ENCODE measurements at places on chromosomes 6 and 20.

DNA sequence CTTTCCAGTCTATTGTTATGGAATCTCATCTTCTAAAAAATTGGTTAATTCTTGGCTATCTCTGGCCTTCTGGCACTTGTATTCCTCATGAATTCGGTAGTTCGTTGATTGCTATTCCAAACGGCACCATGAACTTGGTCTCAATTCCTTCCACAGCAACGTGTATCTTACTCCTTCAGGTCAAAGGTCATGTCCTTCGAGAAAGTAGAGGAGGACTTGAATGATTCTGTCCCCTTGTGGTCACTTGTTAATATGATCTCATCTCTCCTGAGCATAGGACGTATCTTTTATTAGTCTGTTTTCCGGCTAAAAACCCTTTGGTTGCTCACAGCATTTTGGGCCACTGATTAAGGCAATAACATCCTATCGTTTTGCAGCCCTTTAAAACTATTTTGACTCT lies 9.4 kb downstream of the TLDC2 start:
- no peak for DNase-seq

- DNase-seq, result no peak
These were observed 143.9 kb downstream of the ANKRD60 start for GRCh38 chr20:58084566-58084965.

GRCh38 chr6:4023240-4023639 lies 55.7 kb downstream of the FAM217A start:
- DNase-seq, result no peak

DNA sequence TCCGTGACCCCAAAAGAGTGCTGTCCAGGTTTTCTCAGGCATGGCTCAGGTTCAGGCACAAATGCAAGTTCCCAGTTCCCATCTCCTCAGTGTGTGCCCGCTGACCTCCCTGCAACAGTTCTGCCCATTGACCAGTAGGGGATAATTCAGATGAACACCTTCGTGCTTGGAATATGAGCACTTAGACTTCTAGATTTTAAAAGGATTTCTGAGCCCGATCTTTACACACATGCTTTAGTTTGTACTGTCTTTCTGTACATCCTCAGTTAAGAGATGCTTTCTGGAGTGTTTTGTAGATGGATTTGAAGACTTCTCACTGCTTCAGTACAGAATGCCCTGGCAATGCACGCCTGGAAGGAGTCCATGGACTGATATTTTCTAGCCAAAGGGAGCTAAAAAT lies 239.6 kb upstream of the PLCB4 start:
- no peak for DNase-seq

- no peak for DNase-seq
These were observed 133.6 kb downstream of the SH3BGRL2 start for GRCh38 chr6:79764747-79765146.

GRCh38 chr6:156391061-156391672 lies 386.0 kb upstream of the ARID1B start:
- DNase-seq, result no peak

DNA sequence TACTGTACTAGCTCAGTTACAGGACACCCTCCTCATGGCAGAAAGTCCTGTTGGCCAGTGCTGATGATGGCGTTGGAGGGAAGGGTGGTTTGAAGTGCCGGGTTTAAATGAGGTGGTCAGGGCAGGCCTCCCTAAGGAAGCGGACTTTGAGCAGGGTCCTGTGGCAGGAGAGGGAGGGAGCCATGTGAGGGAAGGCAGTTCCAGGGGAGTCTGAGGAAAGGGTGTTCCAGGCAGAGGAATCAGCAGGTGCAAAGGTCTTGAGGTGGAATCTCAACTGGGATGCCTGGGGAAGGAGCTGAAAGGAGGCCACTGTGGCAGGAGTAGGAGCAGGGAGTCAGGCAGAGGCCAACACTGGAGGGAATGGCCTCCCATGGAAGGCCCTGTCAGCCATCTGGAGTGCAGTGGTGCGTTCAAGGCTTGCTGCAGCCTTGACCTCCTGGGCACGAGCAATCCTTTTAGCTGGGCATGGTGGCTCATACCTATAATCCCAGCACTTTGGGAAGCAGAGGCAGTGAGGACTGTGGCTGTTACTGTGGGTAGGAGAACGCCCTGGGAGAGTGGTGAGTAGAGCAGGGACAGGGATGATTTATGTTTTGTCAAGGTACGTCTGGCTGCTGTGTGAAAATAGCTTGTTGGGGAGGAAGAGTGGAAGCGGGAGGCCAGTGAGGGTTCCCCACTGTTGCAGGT lies 26.2 kb downstream of the VSTM2L start:
- no peak for DNase-seq

DNA sequence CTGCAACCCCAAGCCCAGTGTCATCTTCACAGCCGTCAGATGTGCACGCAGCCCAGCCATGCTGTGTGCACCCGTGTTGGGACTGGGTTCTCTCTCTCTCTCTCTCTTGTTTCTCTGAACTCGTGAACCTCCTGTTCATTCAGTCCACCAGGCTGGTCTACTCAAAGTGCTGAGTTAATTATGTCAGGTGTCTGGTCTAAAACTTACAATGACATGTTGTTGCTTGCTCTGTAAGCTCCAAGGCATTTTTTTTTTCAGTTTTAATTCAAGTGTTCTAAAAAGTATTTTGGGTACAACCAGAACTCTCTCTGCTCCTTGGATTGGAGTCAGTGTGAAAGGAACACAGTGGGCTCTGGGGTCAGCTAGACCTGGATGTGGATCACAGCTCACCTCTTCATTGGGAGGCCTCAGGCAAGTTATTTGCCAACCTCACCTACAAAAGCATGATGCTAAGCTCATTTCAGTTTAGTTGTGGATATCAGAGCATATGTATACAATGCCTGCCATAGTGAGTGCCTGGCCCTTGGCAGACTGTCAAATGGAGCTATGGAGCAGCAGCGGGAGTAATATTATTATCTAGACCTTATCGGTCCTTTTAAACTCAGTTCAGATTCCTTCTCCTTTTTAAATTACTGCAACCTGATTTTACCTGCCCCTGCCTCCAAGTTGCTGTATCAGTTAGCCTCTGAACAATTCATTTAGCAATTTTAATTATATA lies 59.5 kb downstream of the PLEKHG1 start:
- DNase-seq, result no peak

DNA sequence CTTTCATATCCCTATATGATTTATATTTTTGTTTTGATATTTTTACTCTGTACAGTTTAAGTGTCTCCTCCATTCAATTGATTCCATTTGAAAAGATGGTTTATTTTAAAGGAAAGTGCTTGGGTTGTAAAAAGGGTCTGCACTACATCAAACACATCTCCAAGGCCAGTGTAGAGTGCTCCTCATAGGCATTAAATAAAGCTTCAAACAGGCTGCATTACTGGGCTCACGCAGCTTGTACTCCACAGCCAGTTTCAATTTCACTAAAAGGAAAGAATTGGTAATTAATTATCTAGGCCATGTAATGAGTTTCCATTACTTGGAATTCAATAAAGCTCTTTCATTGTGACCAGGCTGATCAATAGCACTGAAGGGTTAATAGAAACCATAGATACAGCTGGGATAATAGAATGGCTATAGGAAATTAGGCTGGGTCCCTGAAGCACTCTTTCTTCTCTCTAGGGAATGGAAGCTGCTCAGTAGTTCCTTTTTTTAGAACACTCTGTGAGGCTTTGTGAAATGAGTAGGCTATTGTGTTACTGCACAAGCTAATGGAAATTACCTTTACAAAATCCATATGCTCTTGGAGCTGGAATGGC lies 442.2 kb downstream of the RNF144B start:
- DNase-seq, result no peak

GRCh38 chr6:145009711-145010110 lies 724.6 kb downstream of the UTRN start:
- DNase-seq, result no peak

DNA sequence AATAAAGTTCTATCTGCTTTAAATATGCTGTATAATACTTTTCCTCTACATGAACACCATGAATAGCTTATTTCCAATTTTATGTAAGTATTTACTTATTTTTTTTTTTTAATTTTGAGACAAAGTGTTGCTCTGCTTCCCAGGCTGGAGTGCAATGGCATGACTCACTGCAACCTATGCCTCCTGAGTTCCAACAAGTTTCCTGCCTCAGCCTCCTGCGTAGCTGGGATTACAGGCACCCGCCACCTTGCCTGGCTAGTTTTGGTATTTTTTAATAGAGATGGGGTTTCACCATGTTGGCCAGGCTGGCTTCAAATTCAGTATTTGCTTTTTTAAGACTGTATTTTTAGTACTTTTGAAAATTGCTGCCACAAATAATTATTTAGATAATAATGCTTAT lies 1365.9 kb downstream of the GRIK2 start:
- DNase-seq, result no peak

GRCh38 chr6:19465256-19465655 lies 371.9 kb upstream of the ID4 start:
- DNase-seq, result no peak

DNA sequence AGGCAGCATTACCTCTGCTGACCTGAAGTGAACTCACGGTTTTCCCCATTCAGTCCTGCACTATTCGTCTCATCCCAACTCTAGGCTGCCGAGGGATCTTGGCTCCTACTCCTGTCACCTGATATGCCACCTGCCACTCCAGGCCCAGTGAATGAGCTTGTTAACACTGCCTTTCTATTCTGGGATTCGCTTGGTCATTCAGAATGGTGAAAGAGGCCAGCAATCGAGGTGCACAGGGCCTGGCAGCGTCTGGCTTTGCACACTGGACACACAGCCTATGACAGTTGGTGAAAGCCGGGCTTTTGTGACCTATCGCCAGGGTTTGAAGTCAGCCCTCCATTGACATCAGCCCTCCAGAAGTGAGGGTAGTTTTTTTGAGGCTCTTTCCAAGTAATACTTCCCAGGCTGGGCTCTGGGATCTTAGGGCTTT lies 59.3 kb upstream of the MYL9 start:
- peak; percentile 58 for DNase-seq

GRCh38 chr6:26211963-26212362 lies 124.7 kb downstream of the HFE start:
- no peak for DNase-seq

DNA sequence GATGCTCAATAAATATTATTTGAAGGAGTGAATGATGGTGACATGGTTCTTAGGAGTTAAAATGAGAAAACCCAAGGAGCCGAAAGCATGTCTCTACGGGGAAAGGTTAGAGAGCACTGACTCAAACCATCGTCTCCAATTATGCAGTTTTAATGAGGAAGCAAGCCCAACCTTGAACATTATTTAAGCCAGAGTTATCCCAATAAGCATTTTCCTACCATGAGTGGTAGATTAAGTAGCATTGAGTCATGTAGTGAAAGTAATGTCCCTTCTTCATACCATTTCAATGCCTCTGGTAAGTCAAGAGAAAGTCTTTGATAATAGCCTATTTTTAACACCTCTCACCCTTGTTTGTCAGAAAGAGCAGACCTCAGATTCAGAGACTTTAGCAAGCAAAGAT lies 13.5 kb downstream of the TSHZ2 start:
- no peak for DNase-seq

GRCh38 chr6:166470029-166470862 lies 87.5 kb upstream of the MPC1 start:
- no peak for DNase-seq
